Activated T-cell treated with anti-CD3 and anti-CD28 coated beads, Interleukin-2, amount 50 U/mL, for 1 hour (primary cell): ENCODE measurements at places on chromosomes 7 and 10.

DNA sequence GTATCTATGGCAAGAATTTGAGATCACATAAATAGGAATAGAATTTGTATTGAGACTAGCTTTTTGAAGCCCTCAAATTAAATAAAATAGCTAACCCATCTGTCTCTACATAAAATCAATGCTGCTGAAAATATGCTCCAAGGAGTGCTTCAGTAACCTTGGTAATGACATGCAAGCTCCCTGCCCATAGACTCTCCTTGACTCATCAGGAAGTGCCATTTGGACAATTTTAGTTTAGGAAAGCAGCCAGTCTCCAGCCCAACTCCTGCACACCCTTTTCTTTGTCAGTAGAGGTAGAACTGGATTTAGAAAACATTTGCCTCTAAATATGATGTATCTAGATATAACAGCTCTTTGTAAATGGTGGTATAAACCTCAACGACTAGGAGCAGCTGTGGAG is 69.9 kb upstream of the PTPRZ1 start:
- no peak for DNase-seq

DNA sequence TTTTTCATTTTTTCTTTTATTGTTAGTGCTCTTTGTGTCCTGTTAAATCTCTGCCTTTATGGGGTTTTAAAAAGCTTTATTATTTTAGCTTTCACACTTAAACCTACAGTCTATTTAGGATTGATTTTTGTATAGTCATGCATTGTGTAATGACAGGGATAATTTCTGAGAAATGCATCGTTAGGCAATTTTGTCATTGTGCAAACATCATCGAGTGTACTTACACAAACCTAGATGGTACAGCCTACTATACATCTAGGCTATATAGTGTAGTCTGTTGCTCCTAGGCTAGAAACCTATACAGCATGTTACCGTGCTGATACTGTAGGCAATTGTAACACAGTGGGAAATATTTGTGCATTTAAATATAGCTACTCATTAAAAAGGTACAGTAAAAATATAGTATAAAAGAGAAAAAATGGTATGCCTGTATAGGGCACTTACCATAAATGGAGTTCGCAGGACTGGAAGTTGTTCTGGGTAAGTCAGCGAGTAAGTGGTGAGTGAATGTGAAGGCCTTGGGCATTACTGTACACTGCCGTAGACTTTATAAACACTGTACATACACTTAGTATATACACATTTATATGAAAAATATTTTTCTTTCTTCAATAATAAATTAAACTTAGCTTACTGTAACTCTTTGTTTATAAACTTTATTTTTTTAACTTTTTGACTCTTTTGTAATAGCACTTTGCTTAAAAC is 16.0 kb downstream of the UBE2D1 start:
- no peak for DNase-seq

DNA sequence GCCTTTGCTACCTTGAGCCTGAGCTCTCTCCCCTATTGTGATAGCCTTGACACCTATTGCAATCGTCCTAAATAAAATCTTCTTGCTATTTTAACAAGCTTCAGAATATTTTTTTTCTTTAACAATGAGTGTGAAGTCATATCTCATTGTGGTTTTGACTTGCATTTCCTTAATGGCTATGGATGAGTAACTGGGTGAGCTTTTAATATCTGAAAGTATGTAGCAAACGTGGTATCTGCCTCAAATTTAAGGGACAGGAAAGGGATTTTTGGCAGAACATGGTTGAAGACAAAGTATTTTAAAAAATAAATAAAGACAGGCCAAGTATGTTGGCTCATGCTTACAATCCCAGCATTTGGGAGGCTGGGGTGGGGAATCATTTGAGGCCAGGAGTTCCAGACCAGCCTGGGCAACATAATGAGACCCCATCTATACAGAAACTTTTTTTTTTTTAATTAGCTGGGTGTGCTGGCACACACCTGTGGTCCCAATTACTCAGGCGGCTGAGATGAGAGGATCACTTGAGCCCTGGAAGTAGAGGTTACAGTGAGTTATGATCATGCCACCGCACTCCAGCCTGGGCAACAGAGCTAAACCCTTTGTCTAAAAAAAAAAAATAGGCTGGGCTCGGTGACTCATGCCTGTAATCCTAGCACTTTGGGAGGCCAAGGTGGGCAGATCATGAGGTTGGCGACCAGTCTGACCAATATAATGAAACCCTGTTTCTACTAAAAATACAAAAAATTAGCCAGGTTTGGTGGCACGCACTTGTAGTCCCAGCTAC is 319.3 kb upstream of the NRP1 start:
- DNase-seq, result no peak

DNA sequence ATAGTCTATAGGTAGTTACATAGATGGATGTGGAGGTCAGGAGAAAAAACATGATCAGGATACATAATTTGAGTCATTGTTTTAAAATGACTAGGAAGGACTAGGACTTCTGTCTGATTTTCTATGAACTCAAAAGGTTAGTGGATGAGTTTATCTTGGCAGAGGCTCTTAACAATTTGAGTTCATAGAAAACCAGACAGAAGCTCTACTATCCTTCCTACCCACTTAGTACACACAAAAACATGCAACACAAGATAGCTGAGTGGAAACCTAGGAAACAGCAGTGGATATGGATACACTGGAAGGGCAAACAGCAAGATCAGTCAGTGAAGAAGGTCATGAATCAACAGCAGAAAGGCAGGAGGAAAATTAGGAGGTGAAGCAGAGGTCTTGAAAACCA is 84.6 kb downstream of the VPS50 start:
- no peak for DNase-seq

DNA sequence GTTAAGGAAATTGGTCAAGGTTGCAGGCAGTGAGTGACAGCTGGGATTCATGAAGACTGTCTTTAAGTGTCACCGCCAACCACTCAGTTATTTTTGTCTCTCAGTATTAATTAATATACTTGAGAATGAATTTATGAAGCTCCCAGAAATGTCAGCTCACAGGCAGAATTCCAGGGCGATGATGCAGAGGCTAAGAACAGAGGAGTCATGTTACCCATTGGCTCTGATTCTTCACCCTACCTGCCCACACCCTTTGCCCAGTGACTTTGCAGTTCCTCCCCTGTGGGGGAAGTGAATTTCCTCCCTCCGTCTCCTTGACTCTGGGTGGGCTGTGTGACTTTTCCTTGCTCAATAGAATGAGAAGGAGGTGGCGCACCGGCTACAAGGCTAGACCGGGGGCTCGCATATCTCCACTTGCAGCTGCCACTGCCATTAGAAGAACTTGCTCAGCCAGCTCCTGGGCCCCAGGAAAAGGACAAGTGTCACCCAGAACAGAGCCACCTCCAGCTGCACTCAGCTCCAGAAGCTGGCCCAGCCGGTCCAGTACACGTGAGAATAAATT is 157.1 kb upstream of the PRKCQ start:
- no peak for DNase-seq

- no peak for DNase-seq
Observed at GRCh38 chr7:31805209-31805818, 118.3 kb downstream of the PPP1R17 start.

- DNase-seq, result no peak
Observed at GRCh38 chr7:36198854-36199266, 45.8 kb downstream of the EEPD1 start.

DNA sequence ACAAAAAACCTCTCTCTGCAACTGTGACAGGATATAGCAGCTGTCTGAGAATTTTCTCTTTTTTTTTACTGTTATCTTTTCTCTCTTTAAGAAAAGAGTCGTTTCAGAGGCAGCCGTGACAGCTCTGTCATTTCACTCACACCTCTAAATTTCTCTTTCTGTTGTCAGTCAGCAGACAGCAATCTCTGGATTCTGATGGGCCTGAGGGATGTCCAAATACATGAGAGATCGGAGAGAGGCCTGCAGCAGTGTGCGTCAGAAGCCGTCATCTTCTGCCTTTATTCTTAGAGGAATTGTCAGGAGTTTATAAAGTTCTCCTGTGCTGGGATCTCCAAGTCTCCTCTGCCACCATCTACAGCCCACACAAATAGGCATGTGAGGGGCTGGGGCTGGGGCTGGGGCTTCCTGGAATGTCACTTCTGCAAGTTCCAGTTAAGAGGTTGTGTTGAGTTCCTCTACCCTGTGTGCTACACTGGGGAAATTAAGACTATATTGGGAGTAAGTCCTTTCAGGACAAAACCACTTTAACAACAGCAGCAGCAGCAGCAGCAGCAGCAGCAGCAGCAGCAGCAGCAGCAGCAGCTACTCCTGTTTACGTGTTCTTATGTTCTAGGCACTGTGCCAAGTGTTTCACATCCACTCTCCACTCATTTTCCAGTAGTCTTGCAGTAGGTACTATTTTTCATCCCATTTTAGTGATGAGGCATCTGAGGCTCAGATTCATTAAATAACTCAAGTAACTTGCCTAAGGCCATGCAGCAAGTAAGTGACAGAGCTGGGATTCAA is 541.3 kb downstream of the LRMDA start:
- DNase-seq, result no peak

- no peak for DNase-seq
Observed at GRCh38 chr7:36630112-36630650, 94.1 kb downstream of the AOAH start.
